GM23248 (cell line): ENCODE measurements at places on chromosomes 3 and 15. TPM values are rescaled to one million over a fixed set of nuclear protein-coding genes. Genes with fewer than 3 reads are reported as not detected.

DNA sequence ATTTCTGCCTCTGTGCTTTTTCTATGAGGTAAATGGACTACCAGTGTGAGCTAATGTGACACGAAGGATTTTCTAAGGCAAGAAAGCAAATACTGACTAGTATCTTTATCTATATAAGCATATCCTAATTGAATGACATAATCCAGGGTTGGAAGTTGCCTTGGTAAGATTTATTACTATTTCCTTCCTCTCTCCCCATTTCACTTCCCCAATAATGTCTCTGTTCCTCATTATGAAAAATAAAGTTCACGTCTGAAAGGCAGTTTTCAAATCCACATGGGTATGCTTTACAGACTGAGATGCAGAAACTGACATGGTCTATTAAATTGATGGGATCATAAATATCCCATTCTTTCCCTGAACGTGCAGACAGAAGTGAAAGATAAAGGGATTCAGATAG is 86.0 kb downstream of the DTWD1 start:
- no peaks in the 10 kb centered on the region for H3K4me1 ChIP-seq
- DNase-seq: no peak

DNA sequence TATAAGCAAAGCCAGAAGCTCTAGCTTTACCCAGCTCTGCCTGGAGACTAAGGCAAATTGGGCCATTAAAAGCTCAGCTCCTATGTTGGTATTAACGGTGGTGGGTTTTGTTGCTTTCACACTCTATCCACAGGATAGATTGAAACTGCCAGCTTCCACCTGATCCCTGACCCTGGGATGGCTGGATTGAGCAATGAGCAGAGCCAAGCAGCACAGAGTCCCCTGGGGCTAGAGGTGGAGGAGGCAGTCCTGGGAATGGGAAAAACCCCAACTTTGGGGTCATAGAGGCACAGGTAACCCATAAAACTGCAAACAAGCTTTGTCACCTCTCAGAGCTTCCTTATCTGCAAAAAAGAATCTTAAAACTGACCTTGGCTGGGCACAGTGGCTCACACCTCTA is 6.6 kb downstream of the RHO start:
- DNase-seq: no peak
- no peak overlapping the region for H3K4me3 ChIP-seq
- H3K27ac ChIP-seq: no peak overlapping the region

DNA sequence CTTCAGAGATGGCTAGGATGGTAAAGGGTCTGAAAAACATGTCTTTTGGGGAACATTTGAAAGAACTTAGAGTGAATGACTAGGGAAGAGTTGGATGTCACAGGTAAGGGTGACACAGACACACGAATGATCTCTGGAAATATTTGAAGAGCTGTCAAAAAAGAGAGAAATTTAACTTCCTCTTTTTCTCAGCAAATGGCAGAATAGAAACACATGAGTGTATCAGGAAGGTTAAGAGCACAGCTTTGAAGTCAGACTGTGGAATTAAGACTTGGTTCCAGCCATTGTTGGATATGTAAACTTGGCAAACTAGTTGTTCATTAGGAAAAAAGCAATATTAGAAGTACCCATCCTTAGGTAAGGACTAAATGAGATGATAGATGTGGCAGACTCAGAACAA is 117.7 kb downstream of the IMPG2 start:
- no peaks in the 10 kb centered on the region for H3K27me3 ChIP-seq
- no peaks in the 10 kb centered on the region for H3K36me3 ChIP-seq
- peaks cover 7% of the 10 kb centered on the region for H3K4me1 ChIP-seq
- DNase-seq: no peak

DNA sequence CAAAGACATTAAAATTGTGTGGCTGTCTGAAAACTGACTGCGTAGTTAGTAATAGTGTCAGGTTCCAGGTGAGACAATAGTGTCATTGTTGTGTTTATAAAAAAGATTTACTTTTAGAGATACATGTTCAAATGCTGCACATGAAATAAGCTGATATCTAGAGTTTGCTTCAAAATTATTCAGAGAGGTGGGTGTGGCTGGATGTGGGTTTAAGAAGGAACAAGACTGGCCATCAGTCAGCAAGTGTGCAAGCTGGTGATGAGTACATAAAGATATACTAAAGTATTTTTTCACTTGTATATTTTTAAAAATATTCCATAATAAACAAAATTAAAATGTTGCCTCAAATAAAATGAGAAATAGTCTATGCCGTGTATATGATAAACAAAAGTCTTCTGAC is 190.6 kb downstream of the ARRDC4 start:
- H3K36me3 ChIP-seq: no peaks in the 10 kb centered on the region
- H3K4me3 ChIP-seq: no peak overlapping the region
- H3K27me3 ChIP-seq: no peaks in the 10 kb centered on the region
- peaks cover 15% of the 10 kb centered on the region for H3K4me1 ChIP-seq
- H3K27ac ChIP-seq: no peak overlapping the region

GRCh38 chr3:76561494-76562236 is 478.2 kb upstream of the ROBO2 start:
- no peaks in the 10 kb centered on the region for H3K36me3 ChIP-seq
- no peak overlapping the region for H3K27ac ChIP-seq
- no peak for DNase-seq
- H3K4me1 ChIP-seq: no peaks in the 10 kb centered on the region
- no peaks in the 10 kb centered on the region for H3K27me3 ChIP-seq

GRCh38 chr3:11283139-11283475 is 10.9 kb downstream of the ATG7 start:
- peaks cover 39% of the 10 kb centered on the region for H3K4me1 ChIP-seq
- H3K36me3 ChIP-seq: peaks cover 3% of the 10 kb centered on the region; the same call in 1 of the 2 replicates
- H3K27me3 ChIP-seq: no peaks in the 10 kb centered on the region

- peak; percentile 93 for DNase-seq
- H3K4me1 ChIP-seq: peaks cover 32% of the 10 kb centered on the region
- H3K36me3 ChIP-seq: no peaks in the 10 kb centered on the region
- H3K4me3 ChIP-seq: no peak overlapping the region
Observed at GRCh38 chr3:143901105-143901504, 52.8 kb upstream of the SLC9A9 start.

DNA sequence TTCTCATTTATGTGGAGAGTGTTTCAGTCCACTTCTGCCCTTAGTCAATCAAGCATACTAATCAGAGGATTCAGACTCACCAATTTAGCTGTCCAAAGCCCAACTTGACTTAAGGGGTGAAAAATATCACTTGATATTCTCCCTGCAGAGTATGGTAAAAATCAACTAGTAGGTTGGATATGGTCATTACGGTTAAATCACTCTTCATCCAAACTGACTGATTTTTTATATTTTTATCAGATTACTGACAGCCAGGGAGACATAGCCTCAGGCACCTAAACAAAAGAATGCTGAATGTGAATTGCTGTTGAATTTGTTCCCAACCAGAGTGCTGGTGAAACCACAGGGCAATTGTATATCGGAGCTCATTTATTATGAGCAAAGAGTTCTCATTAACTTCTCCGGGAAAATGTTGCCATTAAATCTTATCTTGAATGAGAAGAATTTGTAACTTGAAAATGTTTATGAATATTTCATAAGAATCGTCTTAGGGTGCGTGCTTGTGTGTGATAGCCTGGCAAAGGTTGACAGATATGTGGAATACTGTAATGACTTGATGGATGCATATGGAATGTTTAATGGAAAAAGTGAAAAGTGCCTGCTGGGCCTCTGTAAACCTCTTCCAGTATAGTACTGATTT is 411.2 kb downstream of the NAALADL2 start:
- DNase-seq: peak; percentile 15
- H3K4me3 ChIP-seq: no peak overlapping the region
- no peak overlapping the region for H3K27ac ChIP-seq
- no peaks in the 10 kb centered on the region for H3K36me3 ChIP-seq
- no peaks in the 10 kb centered on the region for H3K27me3 ChIP-seq

GRCh38 chr3:48685293-48685602 is 467 bp downstream of the NCKIPSD start:
- H3K27me3 ChIP-seq: no peaks in the 10 kb centered on the region
- peaks cover 21% of the 10 kb centered on the region; the same call in 1 of the 2 replicates for H3K36me3 ChIP-seq
- DNase-seq: no peak
- H3K4me3 ChIP-seq: peak overlapping the region; percentile 96
- H3K4me1 ChIP-seq: peaks cover 14% of the 10 kb centered on the region

DNA sequence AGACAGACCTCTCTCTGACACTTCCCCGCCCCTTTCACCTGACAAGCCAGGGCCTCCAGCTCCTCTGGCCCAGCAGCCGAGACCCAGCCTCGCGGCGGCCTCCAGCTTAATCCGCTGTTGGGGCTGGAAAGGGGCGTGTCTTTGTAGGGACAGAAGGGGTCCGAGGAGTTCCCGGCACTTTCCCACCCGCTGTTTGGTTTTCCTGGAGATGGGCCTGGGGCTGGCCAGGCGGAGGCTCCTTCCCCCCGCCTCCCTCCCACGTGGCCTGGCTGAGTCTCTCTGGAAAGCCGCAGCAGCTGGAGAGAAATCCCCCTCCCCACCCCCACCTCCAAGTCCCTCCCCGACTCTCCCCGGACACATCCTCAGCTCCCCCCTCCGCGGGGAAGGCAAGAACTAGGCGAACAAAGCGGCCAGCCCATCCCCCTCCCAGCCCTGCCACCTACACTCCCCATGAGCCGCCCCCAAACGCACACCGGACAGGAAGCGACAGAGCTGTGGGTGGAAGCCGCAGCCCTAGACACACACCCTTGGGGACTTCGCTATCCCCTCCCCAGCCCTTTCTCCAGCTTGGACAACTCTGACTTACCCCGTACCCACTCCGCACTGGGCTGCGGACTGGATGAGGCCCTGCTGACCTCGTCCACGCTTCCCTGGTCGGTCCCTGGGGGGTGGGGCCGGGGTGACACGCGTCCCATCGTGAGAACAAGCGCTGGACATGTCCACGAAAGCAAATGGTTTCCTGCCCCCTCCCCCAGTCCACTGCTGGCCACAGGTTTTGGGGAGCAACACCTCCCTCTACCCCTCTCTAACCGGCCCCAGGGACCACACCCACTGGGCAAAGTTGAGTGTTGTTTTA is 1.2 kb downstream of the IGDCC4 start:
- H3K4me1 ChIP-seq: peaks cover 10% of the 10 kb centered on the region

- no peaks in the 10 kb centered on the region for H3K27me3 ChIP-seq
- H3K27ac ChIP-seq: 0 out of 2 replicates have a peak overlapping the region, but pooled peaks have one; percentile 25
- H3K4me1 ChIP-seq: peaks cover 41% of the 10 kb centered on the region
- H3K36me3 ChIP-seq: no peaks in the 10 kb centered on the region
- peak; percentile 85 for DNase-seq
Observed at GRCh38 chr3:45120359-45121158, 25.6 kb downstream of the CDCP1 start.

GRCh38 chr3:58051196-58051595 is 43.0 kb downstream of the FLNB start:
- H3K36me3 ChIP-seq: no peaks in the 10 kb centered on the region
- H3K27ac ChIP-seq: peak overlapping the region; percentile 89
- peak overlapping the region; percentile 30 for H3K4me3 ChIP-seq
- DNase-seq: peak; percentile 95
- H3K4me1 ChIP-seq: peaks cover 76% of the 10 kb centered on the region
- H3K27me3 ChIP-seq: no peaks in the 10 kb centered on the region

- H3K4me3 ChIP-seq: no peak overlapping the region
- H3K27ac ChIP-seq: no peak overlapping the region
- DNase-seq: no peak
- peaks cover 15% of the 10 kb centered on the region; the same call in 1 of the 2 replicates for H3K27me3 ChIP-seq
Observed at GRCh38 chr3:141009496-141009895, 41.7 kb upstream of the SPSB4 start.

- no peaks in the 10 kb centered on the region for H3K36me3 ChIP-seq
- H3K4me1 ChIP-seq: no peaks in the 10 kb centered on the region
- H3K27me3 ChIP-seq: no peaks in the 10 kb centered on the region
- H3K4me3 ChIP-seq: no peak overlapping the region
- no peak overlapping the region for H3K27ac ChIP-seq
- no peak for DNase-seq
Observed at GRCh38 chr3:162760789-162761188, 1264.2 kb downstream of the OTOL1 start.

DNA sequence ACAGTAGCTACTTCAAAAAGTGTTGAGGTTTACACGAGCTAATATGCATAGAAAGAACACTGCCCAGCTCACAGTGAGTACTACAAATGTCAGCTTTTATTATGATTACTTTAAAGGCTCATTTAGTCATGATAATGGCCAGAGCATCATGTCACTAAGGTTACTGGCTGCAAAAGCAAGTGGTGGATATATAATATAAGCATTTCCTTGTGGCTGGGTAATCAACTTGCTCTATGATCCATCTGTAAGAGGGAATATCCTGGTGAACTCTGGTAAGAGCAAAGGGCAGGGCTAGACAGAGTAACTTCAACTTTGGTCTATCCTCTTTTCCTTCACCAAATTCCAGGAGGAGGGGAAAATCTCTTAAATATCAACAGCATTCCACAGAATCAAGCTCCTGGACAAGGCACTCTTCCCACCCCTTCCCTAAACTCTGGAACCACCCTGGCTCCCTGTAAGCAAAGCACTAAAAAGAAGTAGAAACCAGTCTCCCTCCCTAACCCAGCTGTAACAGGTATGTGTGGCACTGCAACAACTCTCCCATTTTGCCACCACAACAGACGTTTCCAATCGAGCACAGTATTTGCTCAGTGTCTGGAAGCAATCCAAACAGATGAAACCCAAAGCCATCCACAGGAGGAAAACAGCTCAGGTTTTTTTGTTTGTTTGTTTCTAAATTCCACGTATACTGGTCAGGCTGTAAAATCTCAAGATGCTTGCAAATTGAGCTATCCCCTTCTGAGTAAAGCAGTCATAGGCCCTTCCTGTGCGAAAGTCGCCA is 13.4 kb downstream of the B4GALT4 start:
- H3K4me3 ChIP-seq: no peak overlapping the region
- H3K27me3 ChIP-seq: no peaks in the 10 kb centered on the region
- peak; percentile 25 for DNase-seq

ITIH1 gene
- total RNA-seq: not detected in 2 replicates

GOLGA8J gene
- not detected in 2 replicates for total RNA-seq

FAM107A gene
- total RNA-seq: 0.22 TPM in 1 of 2 replicates, not detected in the other

GRM7 gene
- total RNA-seq: not detected in 2 replicates

MEIS2 gene
- total RNA-seq: 23.7 and 29.3 TPM in 2 replicates

ROBO1 gene
- 31.9 and 38.1 TPM in 2 replicates for total RNA-seq
